Mammary epithelial cell (primary cell): ENCODE measurements at places on chromosomes 7 and 10. TPM values are rescaled to one million over a fixed set of nuclear protein-coding genes. Genes with fewer than 3 reads are reported as not detected.

The GLI3 gene
- 16.8 and 26.2 TPM in 2 replicates for total RNA-seq

The PRKG1 gene
- 0.13 and 0.45 TPM in 2 replicates for total RNA-seq

The PIK3AP1 gene
- 0.50 TPM for total RNA-seq

The CCL24 gene
- not detected for total RNA-seq

The C10orf105 gene
- total RNA-seq: under 0.01 TPM

The ZFYVE27 gene
- total RNA-seq: 26.8 TPM

The HTR5A gene
- not detected for total RNA-seq

The SYT15B gene
- total RNA-seq: 0.21 TPM in 1 of 2 replicates, not detected in the other

The RBP3 gene
- total RNA-seq: not detected in 2 replicates

The PPP1R3A gene
- total RNA-seq: not detected

The SLC26A4 gene
- 0.08 TPM in 1 of 2 replicates, not detected in the other for total RNA-seq

The SOSTDC1 gene
- 0.73 TPM in 1 of 2 replicates, not detected in the other for total RNA-seq

The RAB19 gene
- 0.89 TPM in 1 of 2 replicates, not detected in the other for total RNA-seq

The UCN3 gene
- not detected in 2 replicates for total RNA-seq

The NRP1 gene
- 226 and 244 TPM in 2 replicates for total RNA-seq

The CCDC172 gene
- total RNA-seq: not detected in 2 replicates

The MOGAT3 gene
- not detected for total RNA-seq

The SLC29A4 gene
- total RNA-seq: 4.7 and 7.6 TPM in 2 replicates

The C10orf95 gene
- total RNA-seq: 1.2 and 2.0 TPM in 2 replicates

The TET1 gene
- total RNA-seq: 0.24 and 0.75 TPM in 2 replicates

The ADRB1 gene
- total RNA-seq: 0.21 and 0.37 TPM in 2 replicates

The PYROXD2 gene
- 6.9 and 10.2 TPM in 2 replicates for total RNA-seq

The HKDC1 gene
- 0.07 and 1.1 TPM in 2 replicates for total RNA-seq

The HPSE2 gene
- not detected in 2 replicates for total RNA-seq

The UTF1 gene
- total RNA-seq: not detected

The AKR1D1 gene
- not detected in 2 replicates for total RNA-seq

The GPER1 gene
- 0.45 TPM in 1 of 2 replicates, not detected in the other for total RNA-seq

The A1CF gene
- total RNA-seq: not detected

The SYT15 gene
- under 0.01 TPM for total RNA-seq

The SHTN1 gene
- total RNA-seq: 6.0 TPM

The TMEM26 gene
- total RNA-seq: not detected
